ENCODE measurements at places on chromosomes 3 and 15.

DNA sequence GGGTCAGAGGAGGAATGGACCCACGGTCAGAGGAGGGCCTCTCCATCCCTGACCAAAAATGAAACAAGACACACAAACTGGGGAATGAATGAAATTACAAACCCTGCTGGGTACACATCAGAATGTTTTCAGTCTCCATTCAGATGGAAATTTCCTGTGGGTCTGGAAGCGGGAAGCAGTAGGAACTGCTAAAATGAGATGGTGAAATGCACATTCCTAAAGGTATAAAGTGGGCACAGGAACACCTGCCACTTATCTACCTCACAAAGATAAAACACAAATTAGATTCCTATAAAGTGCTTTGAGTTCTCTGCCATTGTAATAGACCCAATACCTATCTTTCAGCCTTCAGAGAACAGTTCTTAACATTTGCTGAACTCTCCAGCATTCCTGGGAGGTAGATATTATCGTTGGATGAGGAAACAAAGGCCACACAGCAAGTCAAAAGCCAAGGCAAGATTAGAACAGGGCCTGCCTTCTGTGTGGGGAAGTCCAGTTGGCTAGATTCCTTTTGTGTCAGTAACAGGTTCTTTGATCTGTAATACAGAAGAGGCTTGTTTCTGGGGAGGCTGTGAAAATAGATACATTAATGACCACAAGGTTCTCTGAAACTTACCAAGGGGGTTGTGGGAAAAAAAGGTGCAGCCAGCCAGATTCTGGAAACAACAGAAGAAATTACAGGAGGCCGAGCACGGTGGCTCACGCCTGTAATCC is 98.4 kb downstream of the IGF2BP2 start:
- no peak for DNase-seq

- no peak for DNase-seq
Observed at GRCh38 chr3:164683489-164683888, 394.8 kb downstream of the SI start.

DNA sequence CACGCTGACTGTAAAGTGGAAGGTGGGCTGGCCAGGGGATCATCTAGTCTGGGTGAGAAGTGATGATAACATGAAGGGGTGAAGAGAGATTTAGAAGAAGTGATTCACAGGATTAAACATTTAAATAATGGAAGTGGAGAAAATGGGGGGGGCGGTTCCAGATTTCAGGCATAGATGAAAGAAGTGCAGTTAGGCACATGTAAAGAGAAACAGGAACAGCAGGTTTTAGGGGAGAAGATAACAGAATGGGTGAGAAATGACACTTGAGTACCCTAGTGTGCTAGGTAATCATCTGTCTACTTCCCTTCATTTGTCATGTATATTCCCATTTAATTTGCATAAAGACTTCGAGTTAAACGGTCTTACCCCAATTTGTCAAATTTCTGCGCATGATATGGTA is 15.3 kb downstream of the B3GNT5 start:
- DNase-seq: peak; percentile 69

DNA sequence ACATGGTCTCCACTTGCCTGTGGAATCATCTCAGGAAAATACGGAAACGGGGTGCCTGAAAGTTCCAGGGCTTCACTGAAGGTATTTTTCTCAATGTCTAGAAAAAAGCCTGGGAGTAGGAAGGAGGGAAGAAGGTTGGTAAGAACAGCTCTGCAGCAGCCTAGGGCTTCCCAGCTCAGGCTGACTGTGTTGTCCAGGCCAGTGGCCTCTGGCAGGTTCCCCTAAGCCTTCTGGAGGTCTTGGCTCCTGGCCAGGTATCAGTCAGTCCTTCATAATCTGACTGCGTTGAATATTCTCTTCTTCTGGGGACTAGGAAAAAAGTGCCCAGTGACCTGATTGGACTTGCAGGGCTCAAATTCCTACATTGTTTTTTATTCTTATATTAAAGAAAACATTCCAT is 38.6 kb downstream of the SSR3 start:
- no peak for DNase-seq

GRCh38 chr15:56248311-56248992 is 4.8 kb upstream of the RFX7 start:
- no peak for DNase-seq

DNA sequence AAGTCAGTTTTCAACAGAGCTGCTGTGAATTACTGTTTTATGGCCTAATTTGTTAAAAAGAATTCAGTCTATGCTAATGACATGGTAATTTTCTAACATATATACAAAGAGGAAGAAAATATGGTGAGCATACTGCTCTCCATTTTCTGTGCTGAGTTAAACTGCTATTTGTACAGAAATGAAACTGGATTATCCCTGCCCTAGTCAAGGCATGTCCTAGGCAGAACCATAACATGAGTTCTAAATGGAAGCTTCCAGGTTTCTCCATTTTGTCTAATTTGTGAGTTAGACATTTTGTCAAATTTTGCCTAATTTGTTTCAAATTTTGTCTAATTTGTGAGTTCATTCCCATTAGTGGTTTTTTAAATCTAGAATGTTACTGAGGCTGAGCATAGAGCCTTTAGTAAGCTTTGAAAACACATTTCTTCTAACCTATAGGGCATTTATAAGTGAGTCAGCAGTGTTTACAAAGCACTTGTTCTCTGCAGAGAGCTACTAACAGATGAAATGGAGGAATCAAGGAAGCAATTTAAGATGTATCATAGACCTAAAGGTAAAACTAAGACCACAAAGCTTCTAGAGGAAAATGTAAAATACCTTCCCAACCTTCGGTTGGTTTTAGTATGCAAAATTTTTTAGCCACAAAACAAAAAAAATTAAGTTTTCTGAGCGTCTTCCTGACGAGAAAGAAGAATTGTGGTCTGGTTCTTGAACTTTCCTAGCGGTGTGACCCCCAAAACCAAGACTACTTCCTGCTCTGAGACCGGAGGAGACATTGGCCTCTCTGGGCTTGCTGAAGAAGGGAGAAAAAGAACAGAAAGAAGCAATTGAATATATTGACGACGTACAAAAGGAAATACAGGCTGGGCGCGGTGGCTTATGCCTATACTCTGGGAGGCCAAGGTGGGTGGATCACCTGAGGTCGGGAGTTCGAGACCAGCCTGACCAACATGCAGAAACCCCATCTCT is 9.8 kb downstream of the P2RY14 start:
- no peak for DNase-seq

- DNase-seq: no peak
Observed at GRCh38 chr15:47505712-47506328, 211.5 kb upstream of the SEMA6D start.

- no peak for DNase-seq
Observed at GRCh38 chr3:35078780-35079179, 560.5 kb upstream of the ARPP21 start.

- DNase-seq: peak; percentile 40
Observed at GRCh38 chr3:129051871-129052340, 8.7 kb upstream of the GP9 start.

DNA sequence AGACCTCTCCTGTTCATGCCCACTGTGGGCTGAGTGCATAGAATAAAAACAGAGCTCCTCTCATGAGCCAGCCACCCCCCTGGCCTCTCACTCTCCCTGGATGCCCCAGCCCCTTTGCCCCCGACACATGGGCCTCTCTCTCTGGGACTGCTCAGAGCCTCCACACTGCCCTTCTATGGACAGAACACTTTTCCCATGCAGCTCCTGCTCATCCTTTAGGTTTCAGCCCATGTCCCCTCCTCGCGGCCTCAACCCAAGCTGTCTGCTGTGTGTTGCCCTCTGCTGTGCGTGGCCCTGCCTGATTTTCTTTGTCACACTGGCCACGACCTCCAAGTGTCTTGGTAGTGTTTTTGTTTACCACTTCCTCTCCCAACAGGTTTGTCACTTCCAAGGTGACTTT is 20.7 kb upstream of the PRR23E start:
- DNase-seq: no peak

DNA sequence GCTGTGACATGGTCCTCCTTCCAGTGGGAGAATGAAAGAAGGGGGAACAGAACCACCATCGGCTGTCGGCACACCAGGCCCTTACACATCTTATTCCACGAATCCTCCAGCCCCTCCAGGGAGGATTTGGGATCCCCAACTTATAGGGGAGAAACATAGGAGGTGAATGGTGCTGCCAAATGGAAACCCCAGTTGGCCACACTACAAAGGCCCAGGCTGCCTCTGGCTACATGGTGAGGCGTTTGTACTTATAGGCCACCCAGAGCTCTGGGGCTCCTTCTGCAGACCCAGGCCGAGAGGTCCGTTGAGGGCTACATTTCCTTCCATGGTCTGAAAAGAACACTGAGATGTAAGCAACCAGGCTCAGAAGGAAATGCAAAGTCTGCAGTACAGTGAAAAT is 12.0 kb downstream of the AMOTL2 start:
- DNase-seq: no peak

- DNase-seq: peak; percentile 93
Observed at GRCh38 chr3:194135806-194136518, at the start of gene HES1. Gene HES1, plus strand, starts transcription at chr3:194136148. Its CDS starts 233 bp downstream, at chr3:194136381.

DNA sequence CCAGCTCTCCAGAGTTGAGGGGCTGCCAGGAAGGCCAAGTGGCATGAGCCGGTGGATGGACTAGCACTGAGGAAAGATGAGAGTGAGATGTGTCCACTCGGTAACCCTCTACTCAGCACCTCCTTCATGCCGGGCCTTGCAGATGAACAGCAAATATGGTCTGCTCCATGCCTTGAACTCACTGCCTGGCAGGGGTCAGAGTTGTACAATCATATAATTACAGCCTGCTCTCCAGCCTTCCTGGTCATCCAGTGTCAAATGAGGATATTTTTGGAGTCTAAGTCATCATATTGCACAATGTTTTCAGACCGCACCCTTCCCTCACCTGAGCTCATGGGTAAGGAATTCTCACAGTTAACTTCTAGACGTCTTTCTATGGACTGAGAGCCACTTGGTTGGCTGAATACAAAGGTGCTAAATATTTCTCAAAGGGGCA is 4.9 kb downstream of the MGLL start:
- peak; percentile 78 for DNase-seq

DNA sequence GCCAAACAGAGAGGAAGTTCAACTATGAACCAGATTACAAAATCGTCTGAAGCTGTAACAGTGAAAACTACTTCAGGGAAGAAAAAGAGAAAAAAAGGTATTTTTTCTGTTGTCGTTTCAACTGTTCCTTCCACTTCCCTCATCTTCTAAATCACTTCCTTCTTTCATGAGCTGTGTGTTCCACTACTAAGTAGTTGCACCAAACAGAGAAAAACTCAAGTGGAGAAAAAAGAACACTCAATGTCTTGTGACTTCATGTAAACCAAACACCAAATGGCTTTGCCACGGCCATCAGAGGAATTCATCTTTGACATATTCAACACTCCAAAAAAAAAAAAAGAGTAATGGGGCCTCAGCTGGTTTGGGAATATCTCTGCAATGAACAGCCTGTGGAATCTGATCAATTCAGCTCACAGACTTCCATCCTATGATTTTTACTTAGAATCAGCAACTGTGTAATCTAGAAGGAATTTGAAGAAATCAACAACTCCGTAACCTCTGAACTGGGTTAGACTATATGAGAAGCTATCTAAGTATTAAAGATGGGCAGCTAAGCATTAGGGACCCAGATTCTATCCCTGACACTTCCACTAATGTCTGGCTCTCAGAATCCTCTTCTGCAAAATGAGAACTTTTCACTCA is 47.5 kb upstream of the RNF7 start:
- no peak for DNase-seq

DNA sequence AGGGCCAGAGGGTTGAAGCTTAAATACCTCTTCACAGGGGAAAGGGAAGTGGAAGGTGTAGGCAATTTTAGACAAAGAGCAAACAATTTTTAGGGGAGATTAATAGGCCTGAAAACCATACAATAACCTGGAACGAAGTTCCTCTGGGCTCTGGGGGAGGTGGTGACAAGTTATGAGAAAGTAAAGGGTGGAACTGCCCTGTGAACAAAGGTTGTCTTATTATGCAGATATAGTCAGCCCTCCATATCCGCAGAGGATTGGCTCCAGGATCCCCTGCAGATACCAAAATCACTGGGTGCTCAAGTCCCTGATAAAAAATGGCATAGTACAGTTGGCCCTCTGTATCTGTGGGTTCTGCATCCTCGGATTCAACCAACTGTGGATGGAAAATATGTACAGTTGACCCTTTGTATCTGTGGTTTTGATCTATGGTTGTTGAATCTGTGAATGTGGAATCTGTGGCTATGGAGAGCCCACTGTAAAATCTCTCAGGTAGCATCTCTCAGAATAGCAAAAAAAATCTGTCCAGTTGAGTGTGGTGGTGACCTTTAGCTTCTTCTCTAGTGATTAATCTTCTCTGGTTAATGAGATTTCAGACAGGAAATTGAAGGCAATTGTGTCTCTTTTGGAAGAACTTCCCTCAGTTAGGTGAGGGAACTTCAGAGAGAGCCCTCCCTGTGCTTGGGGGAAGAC is 40.2 kb downstream of the CLEC3B start:
- DNase-seq: no peak

DNA sequence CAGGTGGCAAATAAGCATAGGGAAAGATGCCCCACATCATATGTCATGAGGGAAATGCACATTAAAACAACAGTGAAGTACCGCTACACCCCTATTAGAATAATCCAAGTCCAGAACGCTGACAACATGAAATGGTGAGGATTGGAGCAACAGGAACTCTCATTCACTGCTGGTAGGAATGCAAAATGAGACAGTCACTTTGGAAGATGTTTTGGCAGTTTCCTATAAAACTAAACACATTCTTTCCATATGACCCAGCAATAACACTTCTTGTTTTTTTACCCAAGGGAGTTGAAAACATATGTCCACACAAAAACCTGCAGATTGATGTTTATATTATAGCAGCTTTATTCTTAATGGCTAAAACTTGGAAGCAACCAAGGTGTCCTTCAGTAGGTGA is 116.4 kb upstream of the TOPAZ1 start:
- no peak for DNase-seq

DNA sequence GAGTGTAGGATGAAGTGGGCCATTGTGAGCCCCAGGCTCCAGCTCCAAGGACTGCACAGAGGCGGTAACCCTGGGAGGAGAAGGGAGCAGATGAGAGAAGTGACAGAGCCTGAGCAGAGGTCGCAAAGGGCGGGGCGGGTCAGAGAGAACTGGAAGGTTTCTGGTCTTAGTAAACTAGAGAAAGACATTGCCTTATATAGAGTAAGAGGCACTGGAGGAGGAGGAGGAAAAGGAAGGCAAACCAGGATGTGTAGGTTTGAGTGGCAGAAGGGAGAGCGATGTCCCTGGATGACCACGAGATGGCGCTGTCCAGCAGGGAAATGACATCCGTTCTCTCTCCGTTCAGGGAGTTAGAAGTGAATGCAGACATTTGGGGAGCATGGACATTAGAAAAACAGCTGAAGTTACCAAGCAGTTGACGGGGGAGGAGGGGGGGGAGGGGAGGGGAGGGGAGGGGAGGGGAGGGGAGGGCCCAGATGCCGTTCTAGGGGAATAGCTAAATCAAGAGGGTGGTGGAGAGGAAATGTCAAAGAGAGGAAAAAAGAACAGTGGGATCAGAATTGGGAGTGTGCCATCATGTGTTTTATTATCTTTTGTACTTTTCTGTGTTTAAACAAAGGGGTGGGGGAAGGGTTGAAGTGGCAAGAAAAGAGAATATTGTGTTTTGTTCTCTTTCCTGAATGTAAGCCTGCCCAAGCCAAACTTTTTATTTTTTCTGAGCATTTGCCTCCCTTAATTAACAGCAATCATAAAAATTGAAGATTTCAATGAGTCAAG is 48.8 kb downstream of the STARD5 start:
- DNase-seq: no peak
